ENCODE measurements at places on chromosomes 3 and 15.

DNA sequence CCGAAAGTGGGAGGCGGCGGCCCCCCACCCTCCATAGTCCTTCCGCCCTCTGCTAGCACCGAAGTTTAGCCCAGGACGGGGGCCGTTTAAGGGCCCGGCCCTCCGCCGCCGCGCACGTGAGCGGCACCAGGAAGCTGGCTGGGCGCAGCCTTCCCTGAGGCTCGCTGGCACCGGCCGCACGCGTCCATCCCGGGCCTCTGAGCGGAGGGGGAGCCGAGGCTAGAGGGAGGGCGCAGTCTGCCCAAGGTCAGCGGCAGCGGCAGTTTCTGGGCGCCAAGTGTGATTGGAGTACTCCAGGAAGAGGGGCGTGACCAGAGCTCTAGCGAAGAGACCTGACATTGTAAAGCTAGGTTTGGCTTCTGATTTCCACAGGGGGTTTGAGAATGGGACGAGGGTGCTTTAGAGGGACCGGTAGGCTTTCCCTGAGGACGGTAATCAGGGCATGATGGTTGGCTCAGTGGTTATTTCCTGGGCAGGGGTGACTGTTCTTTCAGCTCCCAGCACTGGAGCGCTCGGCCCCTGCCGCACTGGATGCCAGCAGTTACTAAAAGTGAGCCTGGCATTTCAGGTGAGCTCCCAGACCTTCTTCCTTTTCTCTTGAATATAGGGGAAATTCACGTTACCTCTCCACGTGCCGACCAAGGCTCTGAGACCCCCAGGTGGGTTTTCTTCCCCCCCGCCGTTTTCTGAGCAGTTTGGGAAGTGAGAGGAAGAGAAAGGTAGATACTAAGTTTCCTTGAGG, 853 bp downstream of the TEX264 start:
- DNase-seq, result peak; percentile 69

- no peak for DNase-seq
Measured at GRCh38 chr3:119351581-119351980, 57.4 kb downstream of the ARHGAP31 start.

DNA sequence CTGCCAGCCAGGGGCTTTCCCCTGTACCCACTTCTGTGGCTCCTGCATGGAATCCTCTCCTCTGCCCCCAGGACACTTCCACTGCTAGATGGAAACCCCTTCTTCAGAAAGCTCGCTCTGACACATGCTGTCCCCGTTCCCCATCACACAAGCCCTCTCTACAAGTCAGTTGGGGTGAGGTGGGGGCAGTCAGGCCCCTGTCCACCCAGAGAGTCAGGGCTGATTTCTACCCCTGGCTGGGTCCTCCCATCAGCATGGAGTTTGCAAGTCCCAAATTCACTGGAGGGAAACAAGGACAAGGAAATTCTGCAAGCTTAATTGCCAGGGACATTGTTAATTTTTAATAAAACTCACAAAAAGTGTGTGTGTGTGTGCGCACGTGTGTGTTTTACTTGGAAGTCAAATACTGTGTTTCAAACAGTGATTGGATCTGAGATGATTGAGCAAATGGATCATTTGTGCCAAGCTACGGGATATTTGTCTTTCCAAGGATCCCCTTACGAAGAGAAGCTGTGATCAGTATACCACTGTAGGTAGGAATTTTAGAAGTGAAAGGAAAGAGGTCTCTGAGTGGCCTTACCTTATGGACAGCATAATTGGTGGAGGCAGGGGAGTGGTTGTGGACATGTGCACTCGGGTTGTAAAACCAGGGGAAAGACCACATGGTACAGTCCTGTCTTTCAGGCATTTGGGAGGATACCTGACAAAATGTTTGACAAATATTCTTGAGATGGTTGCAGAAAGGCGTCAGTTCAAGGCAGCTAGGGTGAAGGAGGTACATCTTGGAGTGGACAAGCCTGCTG, 1.5 kb upstream of the AMOTL2 start:
- no peak for DNase-seq

DNA sequence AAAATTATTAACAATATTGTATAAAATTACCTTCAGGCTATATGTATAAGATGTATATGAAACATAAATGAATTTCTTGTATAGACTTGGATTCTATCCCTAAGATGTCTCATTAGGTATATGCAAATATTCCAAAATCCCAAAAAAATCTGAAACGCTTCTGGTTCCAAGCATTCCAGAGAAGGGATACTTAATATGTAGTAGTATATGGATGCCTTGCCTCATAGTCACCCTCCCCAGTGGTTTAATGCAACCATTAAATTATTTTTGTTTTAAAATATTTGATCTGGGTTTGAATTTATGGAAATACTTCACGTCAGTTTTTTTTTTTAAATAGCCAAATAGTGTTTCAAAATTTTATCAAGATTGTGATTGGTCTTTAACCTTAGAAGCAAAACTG, 27.2 kb downstream of the PLCL2 start:
- DNase-seq, result no peak

DNA sequence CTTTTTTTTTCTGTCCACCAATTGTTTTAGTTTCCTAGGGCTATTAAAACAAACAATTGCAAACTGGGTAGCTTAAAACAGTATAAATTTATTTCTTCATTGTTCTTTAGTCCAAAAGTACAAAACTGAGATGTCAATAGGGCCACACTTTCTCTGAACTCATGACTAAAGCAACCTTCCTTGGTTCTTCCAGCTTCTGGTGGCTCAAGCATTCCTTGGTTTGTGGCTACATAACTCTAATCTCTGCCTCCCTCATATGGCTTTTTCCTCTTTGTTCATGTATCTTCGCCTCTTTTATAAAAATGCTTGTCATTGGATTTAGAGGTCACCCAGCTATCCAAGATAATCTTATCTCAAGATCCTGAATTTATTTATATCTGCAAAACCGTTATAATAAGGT, 914.5 kb upstream of the EPHA6 start:
- no peak for DNase-seq

Measured in activated CD4-positive, alpha-beta T cell treated with anti-CD3 and anti-CD28 coated beads, Interleukin-2, amount 50 U/mL, for 48 hours (primary cell).